ENCODE measurements at places on chromosomes 5 and 9. TPM values are rescaled to one million over a fixed set of nuclear protein-coding genes. Genes with fewer than 3 reads are reported as not detected.

Gene ZBTB34
- 10.1 TPM for total RNA-seq

DNA sequence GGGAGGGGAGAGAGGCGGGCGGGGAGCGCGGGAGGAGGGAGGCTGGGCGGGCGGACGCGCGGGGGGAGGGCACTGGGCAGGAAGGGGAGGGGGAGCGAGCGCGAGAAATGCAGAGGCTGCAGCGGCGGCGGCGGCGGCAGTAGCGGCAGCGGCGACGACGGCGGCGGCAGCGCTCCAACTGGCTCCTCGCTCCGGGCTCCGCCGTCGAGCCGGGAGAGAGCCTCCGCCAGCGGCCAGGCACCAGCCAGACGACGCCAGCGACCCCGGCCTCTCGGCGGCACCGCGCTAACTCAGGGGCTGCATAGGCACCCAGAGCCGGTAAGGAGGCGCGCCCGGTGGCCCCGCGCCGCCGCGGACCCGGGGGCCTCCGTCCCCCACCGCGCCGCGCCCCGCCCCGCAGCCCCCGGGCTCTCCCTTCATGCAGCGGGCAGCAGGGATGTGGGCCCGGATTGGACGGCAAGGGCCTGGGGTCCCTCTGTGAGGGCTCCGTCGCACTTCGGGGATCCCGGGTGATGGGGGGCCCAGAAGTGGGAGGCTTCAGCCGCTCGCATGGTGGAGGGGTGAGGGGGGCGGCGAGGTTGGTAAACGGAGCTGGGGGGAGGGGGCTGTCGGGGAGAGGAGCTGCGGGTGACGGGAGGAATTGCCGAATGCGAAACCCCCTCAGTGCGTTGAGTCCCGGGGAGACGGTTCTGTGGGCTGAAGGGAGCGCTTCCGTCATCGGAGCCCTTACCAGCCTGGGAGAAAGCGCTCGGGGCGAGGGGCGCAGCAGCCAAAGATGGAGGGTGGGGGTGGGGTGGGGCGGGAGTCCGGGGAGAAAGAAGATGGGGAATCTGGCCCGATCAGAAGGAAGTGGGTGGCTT is at the start of gene BASP1:
TSS of gene BASP1 (plus strand) at position 139 of the 860 bp plus-strand sequence. CDS start 57,586 bp downstream, outside the sequence.
- DNase-seq = peak; percentile 79

DNA sequence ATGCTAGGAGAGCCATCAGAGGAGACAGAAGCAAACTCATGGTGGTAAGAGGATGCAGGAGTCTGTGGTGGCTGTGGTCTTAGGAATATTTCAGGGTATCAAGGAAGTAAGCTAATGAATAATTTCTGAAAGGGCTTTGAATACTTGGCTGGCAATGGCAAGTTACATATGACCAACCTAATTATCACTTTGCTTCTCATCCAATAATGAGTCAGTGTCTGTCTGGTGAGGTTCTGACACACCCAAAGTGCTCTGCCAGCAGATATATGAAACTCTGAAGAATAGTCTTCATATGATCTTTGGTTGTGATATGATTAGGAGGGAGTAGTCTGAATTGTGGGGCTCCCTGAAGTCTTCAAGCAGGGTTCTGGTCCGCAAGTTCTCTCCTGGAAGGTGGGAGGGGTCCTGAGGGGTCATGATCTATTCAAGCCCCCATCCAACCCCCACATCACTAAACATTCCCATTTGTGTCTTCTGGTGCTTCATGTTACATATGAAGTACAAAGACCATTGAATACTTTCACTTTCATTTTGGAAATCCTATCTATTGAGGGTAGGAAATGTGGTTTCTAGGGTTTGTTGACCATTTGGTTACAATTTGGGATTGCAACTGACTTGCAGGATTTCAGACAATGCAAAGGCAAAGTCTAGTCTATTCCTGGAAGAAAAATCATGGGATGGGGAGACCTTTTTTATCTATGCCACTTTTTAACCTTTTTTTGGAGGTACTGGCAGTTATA is 199.9 kb upstream of the CDKN2B start:
- DNase-seq = no peak

DNA sequence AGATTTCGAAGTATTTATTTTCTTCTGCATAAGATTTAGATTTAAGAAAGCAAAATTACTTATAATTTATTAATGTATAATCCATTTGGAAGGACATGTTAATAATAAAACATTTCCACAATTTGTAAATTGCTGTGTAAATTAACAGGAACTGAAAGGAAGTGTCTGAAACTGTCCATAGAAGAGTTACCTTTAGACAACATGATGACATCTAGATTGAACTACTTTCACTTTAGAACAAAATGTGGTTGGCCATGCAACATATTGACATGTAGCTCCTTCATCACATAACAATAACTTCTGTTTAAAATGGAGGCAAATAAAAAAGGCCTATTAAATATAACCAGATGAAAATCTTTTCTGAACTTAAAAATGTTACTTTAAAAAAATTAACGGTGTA is 1849.5 kb upstream of the ACO1 start:
- DNase-seq = no peak

Gene GRAMD2B
- total RNA-seq = 156 TPM

GRCh38 chr5:71836559-71837112 is 117.6 kb downstream of the CARTPT start:
- DNase-seq = no peak

Gene ADAMTS13
- total RNA-seq = 3.3 TPM

DNA sequence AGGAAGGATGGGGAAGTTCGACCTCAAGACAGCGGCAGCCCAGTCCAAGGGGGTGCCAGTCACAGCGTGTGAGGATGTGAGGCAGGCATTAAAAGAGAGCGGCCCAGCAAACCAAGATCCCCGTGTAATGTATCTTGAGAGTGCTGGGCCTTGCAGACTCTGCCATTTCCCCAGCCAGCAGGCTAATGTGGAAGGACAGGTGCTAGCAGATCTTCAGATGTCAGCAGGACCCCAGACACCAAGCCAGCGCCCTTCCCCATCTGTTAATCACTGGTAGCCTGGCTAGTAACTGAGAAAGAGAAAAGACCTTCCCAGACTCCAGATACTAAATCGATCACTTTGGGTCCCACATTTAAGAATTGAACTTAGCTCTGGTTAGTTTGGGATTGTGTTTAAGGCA is 62.2 kb downstream of the NTRK2 start:
- DNase-seq = no peak

DNA sequence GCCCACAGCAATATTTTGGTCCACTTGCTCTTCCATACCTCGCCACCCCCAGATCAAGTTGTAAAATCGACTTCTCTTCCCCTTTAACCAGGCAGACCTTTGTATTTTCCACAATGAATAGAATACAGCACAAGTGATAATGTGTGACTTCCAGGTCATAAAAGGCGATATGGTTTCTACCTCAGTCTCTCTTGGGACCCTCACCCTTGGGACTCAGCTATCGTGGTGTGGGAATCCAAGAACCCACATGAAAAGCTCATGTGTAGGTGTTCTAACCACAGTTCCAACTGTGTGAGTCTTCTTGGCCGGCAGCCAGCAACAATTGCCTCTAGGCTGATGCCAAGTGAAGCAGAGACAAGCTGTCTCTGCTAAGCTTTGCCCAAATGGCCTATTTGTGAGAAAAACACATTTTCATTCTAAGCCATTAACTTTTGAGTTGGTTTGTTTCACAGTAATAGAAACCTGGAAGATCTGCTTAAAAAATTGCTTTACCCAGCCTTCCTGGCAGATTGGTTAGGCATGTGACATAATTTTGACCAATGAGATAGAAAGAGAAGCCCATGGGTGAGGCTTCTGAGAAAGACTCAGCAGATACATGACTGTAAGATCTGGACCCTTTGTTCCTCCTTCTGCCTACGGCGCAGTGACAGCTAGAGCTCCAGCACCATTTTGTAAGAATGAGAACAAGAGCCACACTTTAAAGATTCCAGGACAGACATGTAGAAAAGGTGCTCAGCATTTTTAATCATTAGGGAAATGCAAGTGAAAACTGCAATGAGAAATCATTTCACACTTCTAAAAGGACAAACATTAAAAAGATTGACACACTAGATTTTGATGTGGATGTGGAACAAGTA is 18.3 kb upstream of the MLLT3 start:
- peak; percentile 80 for DNase-seq

Measured in transverse colon (tissue), 4 donors.